ENCODE measurements at places on chromosomes 5 and 9.

GRCh38 chr5:160628619-160628968 is 206.9 kb downstream of the PTTG1 start:
- no peak for DNase-seq

GRCh38 chr9:129832982-129833381 is 2.1 kb downstream of the C9orf78 start:
- no peak for DNase-seq

DNA sequence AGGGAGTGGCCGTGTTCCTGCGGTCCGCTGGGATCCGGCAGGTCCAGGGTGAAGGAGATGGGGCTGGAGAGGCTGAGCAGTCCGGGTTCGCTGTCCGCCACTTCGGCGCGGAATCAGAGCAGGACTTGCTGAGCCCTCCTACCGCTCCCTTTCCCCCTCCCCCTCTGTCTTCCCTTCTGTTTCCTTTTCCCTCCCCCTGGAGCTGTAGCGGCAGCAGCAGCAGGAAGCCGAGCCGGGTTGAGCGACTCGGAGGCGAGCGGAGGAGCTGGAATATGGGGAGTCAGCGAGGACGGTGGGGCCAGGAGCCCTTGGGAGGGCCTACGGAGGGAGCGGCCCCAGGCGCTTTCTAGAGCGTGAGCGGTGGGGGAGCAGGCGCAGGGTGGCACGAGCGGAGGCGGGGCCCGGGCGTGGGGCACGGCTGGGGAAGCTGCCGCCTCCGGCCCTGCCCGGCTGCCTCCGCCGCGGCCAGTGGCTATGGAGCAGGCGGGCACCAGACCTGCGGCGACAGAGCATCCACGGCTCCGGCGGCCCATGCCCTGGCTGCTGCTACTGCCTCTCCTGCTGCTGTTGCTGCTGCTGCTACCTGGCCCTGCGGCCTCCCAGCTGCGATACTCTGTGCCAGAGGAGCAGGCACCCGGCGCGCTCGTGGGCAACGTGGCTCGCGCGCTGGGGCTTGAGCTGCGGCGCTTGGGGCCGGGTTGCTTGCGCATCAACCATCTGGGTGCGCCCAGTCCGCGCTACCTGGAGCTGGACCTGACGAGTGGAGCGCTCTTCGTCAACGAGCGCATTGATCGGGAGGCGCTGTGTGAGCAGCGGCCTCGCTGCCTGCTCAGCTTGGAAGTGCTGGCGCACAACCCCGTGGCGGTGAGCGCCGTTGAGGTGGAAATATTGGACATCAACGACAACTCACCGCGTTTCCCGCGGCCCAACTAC is at the start of gene PCDHAC2:
Gene PCDHAC2 (plus strand): TSS at position 184 of the 933 bp plus-strand sequence. CDS start 291 bp downstream, at position 475.
- peak; percentile 30 for DNase-seq

GRCh38 chr5:81606150-81606549 is 144.7 kb downstream of the SSBP2 start:
- DNase-seq = no peak

GRCh38 chr9:137955586-137955985 is 78.0 kb downstream of the CACNA1B start:
- no peak for DNase-seq

GRCh38 chr9:122051351-122052321 is 41.5 kb downstream of the TTLL11 start:
- peak; percentile 84 for DNase-seq

- DNase-seq = peak; percentile 14
Observed at GRCh38 chr5:147949711-147950573, 43.6 kb upstream of the C5orf46 start.

DNA sequence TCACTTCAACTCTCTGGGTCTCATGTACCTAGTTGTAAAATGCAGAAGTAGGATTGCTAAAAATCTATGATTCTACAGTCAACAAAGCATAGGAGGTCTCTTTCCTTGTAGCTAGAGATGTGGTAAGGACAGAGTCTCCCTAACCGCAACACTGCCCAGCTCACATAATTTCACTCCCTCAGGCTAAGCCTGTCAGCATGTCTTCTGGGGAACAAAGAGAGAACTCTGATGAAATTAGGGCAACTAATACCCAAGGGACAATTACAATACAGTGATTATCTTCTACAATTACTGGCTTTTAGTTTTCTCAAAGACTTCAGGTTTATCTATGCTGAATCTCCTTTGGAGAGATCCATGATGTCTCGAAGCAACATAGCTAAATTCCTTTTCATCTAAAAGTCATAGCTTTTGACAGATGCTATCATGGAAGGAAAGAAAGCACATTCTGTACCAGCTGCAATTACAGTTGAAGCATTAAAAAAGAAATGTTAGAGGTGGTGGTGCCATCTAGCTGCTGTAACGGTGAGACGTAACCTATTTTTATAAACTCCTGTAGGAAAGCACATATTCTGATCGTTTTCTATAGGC is 141.1 kb upstream of the TARS1 start:
- DNase-seq = peak; percentile 67

DNA sequence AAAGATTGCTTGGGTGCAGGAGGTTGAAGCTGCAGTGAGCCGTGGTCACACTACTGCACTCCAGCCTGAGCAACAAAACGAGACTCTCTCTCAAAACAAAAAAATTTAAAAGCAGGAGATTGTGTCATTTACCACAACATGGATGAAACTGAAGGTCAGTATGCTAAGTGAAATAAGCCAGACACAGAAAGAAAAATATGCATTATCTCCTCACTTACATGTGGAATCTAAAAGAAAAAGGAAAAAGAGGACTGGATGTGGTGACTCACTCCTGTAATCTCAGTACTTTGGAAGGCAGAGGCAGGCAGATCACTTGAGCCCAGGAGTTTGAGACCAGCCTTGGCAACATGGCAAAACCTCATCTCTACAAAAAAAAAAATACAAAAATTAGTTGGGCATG is 146.8 kb upstream of the DAPK1 start:
- peak; percentile 45 for DNase-seq

DNA sequence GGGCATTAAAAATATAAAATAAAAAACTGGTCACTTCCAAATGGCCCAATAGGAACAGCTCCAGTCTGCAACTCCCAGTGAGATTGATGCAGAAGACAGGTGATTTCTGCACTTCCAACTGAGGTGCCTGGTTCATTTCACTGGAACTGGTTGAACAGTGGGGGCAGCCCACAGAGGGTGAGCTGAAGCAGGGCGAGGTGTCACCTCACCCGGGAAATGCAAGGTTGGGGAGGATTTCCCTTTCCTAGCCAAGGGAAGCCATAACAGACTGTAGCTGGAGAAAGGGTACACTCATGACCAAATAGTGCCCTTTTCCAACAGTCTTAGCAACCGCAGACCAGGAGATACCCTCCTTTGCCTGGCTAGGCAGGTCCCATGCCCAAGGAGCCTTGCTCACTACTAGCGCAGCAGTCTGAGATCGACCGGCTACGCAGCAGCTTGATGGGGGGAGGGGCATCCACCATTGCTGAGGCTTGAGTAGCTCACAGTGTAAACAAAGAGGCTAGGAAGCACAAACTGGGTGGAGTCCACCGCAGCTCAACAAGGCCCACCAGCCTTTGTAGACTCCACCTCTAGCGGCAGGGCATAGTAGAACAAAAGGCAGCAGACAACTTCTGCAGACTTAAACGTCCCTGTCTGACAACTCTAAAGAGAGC is 12.7 kb downstream of the RLN1 start:
- DNase-seq = peak; percentile 5

- no peak for DNase-seq
Observed at GRCh38 chr9:16925426-16925825, 55.0 kb upstream of the BNC2 start.

- DNase-seq = no peak
Observed at GRCh38 chr5:137498301-137498735, 808 bp downstream of the SPOCK1 start.

All from fibroblast of skin of right quadriceps (primary cell).